MCF 10A (cell line): ENCODE measurements at places on chromosomes 2 and 18. TPM values are rescaled to one million over a fixed set of nuclear protein-coding genes. Genes with fewer than 3 reads are reported as not detected.
A peak's percentile ranks its signal among the peaks of the same experiment; 100 is the strongest.

GRCh38 chr2:140786585-140786984 is 1344.2 kb downstream of the LRP1B start:
- H3K4me3 ChIP-seq, result no peak overlapping the region
- H3K27ac ChIP-seq, result no peak overlapping the region
- DNase-seq, result no peak
- H3K4me1 ChIP-seq, result no peaks in the 10 kb centered on the region
- H3K36me3 ChIP-seq, result no peaks in the 10 kb centered on the region
- peaks cover 45% of the 10 kb centered on the region for H3K27me3 ChIP-seq

GRCh38 chr2:157032017-157032416 is 225.5 kb upstream of the GALNT5 start:
- H3K4me3 ChIP-seq, result no peak overlapping the region
- H3K27me3 ChIP-seq, result no peaks in the 10 kb centered on the region
- peak overlapping the region; percentile 36 for H3K27ac ChIP-seq
- DNase-seq, result peak; percentile 68

DNA sequence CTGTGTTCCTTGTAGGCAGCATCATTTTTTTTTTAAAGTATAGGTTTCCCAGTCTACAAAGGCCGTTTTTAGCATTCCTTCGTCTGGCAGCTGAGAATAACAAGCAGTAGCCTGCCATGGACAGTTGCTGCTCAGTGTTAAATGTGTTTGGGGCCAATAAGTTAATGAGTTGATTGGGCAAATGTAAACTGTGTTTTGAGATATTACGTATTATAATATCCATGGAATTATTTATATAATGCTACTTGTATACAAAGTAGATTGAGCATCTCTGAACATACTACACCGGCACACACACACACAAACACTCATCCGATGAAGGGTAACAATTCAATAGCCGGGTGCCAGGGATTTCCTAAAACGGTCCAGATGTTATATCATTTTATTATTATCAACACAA is 97.2 kb downstream of the IRS1 start:
- H3K27ac ChIP-seq, result no peak overlapping the region
- H3K4me3 ChIP-seq, result no peak overlapping the region
- H3K27me3 ChIP-seq, result no peaks in the 10 kb centered on the region
- H3K4me1 ChIP-seq, result peaks cover 5% of the 10 kb centered on the region

DNA sequence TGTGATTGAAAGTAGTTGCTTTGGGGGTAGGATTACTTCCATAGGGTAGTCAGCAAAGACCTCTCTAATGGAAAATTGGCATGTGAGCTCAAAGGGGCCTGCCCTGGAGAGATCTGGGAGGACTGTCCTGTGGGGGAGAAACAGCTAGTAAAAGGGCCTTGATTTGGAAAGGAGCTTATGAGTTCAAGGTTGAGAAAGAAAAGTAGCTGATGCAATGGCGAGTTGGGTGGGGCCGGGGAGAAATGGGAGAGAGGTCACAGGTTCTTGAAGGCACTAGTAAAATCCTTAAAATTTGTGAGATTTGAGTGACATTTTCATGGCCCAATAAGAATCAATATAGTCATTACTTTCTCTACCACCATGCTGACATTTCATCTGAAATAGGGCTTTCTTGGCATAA is 82.0 kb upstream of the CCDC195 start:
- peak overlapping the region; percentile 5 for H3K27ac ChIP-seq
- peaks cover 5% of the 10 kb centered on the region for H3K4me1 ChIP-seq
- DNase-seq, result peak; percentile 6

DNA sequence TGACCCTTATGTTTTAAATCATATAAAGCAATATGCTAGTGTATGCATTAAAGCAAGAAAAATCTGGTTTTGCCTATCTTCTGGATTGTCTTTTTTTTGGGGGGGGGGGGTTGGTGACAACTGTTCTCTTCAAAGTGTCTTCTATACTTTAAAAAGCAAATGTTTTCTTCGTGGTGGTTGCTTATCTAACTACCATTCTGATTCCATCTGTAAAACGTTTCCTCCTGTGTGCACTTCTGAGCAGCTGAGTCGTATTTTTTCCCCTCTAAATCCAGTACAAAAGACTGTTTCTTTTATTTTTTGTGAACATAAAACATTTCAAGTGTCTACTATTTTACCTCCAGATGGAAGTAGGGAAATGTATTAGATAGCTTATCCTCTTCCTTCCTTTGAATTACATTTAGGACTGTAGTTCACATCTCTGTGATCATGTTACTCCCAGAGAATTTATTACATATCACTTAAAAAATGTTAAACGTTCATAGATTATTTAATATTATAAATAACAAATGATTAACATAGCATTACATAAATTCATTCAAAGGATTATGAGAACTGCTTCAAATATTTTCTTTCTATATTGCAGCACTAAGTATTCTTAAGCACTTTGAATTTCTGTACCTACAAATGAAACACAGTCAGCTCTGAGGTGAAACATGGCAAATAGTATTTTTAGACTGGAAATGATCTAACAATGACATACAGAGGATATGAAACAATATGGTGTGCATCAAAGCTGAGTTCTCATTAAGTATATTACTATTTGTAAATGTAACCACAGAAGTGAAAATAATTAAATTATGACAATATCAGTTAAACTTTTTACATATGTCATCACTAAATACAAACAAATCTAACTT is 56.4 kb downstream of the SCN3A start:
- H3K36me3 ChIP-seq, result no peaks in the 10 kb centered on the region
- peaks cover 68% of the 10 kb centered on the region for H3K27me3 ChIP-seq
- no peak overlapping the region for H3K27ac ChIP-seq

GRCh38 chr18:48787203-48788151 is 163.3 kb downstream of the SMAD7 start:
- H3K27me3 ChIP-seq, result no peaks in the 10 kb centered on the region
- no peak overlapping the region for H3K4me3 ChIP-seq
- no peak overlapping the region for H3K27ac ChIP-seq
- no peaks in the 10 kb centered on the region for H3K4me1 ChIP-seq
- peaks cover 9% of the 10 kb centered on the region for H3K36me3 ChIP-seq
- DNase-seq, result no peak

DNA sequence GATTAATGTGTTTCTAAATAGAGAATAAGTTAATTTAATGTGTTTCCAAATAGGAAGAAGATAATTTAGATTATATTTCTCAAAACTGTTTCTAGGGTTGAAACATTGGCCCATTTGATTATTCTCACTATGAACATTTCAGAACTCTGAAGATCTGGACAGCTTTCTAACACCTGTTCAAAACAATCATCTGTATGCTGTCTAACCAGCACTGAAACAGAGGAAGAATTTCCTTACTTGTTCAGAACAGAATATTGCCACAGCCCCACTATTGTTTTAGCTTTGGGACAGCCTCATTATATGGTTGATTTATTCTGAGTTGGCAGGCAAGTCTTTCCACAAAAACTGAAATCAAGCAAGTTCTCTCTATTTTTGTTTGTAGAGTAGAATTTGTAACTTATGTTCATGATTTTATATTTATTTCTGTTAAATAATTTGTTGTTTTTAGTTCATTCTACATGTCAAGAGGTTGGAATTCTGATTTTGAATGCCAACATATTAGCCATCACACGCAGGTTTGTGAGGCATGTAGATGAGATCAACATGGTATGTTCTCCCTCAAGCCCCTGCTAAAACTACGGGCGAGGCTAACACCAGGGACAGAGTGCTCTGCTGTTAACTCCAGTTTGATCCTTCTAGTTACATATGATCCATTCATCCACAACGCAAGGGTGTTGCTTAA is 11.2 kb downstream of the IL18RAP start:
- no peaks in the 10 kb centered on the region for H3K4me1 ChIP-seq
- H3K27ac ChIP-seq, result no peak overlapping the region
- H3K4me3 ChIP-seq, result no peak overlapping the region
- no peaks in the 10 kb centered on the region for H3K27me3 ChIP-seq

GRCh38 chr2:151649400-151649799 is 84.9 kb downstream of the NEB start:
- no peak for DNase-seq
- no peak overlapping the region for H3K27ac ChIP-seq
- H3K36me3 ChIP-seq, result no peaks in the 10 kb centered on the region
- H3K27me3 ChIP-seq, result no peaks in the 10 kb centered on the region

- H3K27me3 ChIP-seq, result no peaks in the 10 kb centered on the region
- no peaks in the 10 kb centered on the region for H3K36me3 ChIP-seq
- no peak overlapping the region for H3K27ac ChIP-seq
- DNase-seq, result no peak
Measured at GRCh38 chr18:63438181-63438580, 15.9 kb upstream of the VPS4B start.

GRCh38 chr2:145752091-145752806 is 1232.3 kb upstream of the ZEB2 start:
- H3K4me1 ChIP-seq, result peaks cover 30% of the 10 kb centered on the region
- no peaks in the 10 kb centered on the region for H3K36me3 ChIP-seq
- peak overlapping the region; percentile 75 for H3K27ac ChIP-seq
- peak overlapping the region; percentile 20 for H3K4me3 ChIP-seq
- H3K27me3 ChIP-seq, result no peaks in the 10 kb centered on the region

GRCh38 chr18:76874642-76875389 is 52.5 kb downstream of the ZNF236 start:
- peak overlapping the region; percentile 60 for H3K27ac ChIP-seq
- no peak overlapping the region for H3K4me3 ChIP-seq
- H3K4me1 ChIP-seq, result no peaks in the 10 kb centered on the region
- peaks cover 56% of the 10 kb centered on the region for H3K36me3 ChIP-seq
- no peaks in the 10 kb centered on the region for H3K27me3 ChIP-seq

DNA sequence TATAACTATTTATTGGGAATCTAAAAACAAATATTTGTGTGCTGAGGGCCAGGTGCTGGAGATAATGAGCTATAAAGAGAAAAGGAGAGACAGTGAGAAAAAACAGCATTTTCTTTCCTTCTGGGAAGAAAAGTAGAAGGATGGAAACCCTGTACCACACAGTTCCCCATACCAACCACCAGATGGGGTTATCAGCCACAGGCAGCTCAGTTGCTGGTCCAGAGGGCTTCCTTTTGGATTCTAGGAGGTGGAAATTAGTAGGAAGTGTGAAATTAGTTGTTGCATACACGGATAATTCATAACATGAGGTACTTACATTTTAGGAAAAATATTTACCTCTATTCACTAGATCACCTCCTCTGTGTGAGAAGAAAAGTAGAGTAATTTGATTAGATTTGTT is 237.0 kb upstream of the FOSL2 start:
- H3K4me3 ChIP-seq, result no peak overlapping the region
- H3K36me3 ChIP-seq, result peaks cover 20% of the 10 kb centered on the region
- H3K27ac ChIP-seq, result peak overlapping the region; percentile 14
- DNase-seq, result peak; percentile 39
- peaks cover 18% of the 10 kb centered on the region for H3K4me1 ChIP-seq
- no peaks in the 10 kb centered on the region for H3K27me3 ChIP-seq

DNA sequence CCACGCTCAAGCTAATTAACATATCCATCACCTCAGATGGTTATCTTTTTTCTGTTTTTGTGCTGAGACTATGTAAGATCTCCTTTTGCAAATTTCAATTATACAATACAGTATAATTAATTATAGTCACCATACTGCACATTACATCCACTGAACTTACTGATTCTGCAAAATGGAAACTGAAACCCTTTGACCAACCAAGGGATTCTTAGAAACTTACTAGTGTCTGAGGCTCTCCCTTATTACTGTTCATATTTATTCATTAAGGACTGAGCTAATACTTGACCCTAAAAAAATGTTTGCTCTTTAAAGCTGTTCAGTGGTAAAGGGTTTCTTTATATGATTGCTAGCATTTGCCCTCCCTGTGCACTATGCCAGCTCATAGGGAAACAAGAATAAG is 50.7 kb downstream of the ADAM23 start:
- no peaks in the 10 kb centered on the region for H3K4me1 ChIP-seq
- H3K27ac ChIP-seq, result no peak overlapping the region
- no peaks in the 10 kb centered on the region for H3K36me3 ChIP-seq
- no peak overlapping the region for H3K4me3 ChIP-seq
- DNase-seq, result no peak

GRCh38 chr2:46075848-46076247 is 221.4 kb upstream of the EPAS1 start:
- no peak overlapping the region for H3K4me3 ChIP-seq
- DNase-seq, result no peak
- peaks cover 18% of the 10 kb centered on the region for H3K4me1 ChIP-seq
- no peaks in the 10 kb centered on the region for H3K36me3 ChIP-seq
- H3K27me3 ChIP-seq, result no peaks in the 10 kb centered on the region

DNA sequence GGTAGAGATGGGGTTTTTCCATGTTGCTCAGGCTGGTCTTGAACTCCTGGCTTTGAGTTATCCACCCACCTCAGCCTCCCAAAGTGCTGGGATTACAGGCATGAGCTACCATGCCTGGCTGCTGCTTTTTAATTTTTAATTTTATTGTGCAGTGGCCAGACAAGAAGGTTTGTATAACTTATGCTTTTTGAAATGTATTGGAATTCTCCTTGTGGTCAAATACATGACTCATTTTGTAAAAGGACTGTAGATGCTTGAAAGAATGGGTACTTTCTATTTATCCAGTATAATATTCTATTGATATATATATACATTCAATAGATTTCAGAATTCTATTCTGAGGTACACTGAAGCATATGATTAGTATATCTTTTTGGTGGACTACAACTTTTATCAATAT is 82.6 kb upstream of the ST3GAL5 start:
- no peak overlapping the region for H3K4me3 ChIP-seq
- H3K4me1 ChIP-seq, result no peaks in the 10 kb centered on the region
- no peak overlapping the region for H3K27ac ChIP-seq
- H3K36me3 ChIP-seq, result no peaks in the 10 kb centered on the region
- H3K27me3 ChIP-seq, result no peaks in the 10 kb centered on the region

DNA sequence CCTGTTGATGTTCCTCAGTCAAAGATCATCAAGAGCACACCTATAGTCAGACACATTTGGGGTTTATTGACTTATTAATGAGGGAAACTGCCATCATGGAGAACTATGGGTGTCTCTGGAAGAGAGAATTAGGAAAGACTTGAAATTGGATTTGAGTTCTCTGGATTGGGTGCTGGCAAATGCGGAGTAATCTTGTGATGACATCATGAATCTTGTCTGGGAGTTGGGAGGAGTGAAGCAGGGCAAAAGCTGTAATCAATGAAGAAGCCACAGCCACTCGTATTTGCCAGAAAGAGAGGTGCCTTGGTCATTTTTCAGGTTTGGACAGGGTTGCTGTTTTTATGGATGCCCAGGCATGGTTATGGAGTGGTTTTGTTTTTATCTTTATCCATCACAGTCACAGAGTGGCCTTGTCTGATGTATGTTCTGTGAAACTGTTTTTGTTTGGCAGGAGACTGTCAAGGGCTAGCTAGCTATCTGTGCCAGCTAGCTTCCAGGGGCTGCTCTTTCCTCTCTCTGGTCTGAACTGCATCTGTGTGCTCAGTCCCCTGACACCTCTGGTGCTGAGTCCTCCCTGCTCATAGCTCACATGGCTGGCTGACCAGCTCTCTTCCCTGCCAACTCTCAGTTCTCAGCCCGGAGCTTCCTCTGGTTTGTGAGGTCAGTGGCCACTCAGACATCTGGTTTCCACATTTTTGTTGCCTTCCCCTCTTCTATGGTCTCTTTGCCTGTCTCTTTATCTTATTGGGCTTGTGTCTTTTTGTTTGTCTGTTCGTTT is 193.4 kb upstream of the RMP24 start:
- no peak overlapping the region for H3K4me3 ChIP-seq
- no peak for DNase-seq
- H3K27ac ChIP-seq, result no peak overlapping the region
- H3K27me3 ChIP-seq, result peaks cover 39% of the 10 kb centered on the region
- H3K4me1 ChIP-seq, result no peaks in the 10 kb centered on the region

Gene RNF152
- 1.7 and 2.9 TPM in 2 replicates for total RNA-seq

Gene LINC00305
- not detected in 2 replicates for total RNA-seq

Gene ALLC
- total RNA-seq, result not detected in 2 replicates

Gene CFC1
- total RNA-seq, result not detected in 2 replicates

Gene RBKS
- total RNA-seq, result 9.2 and 9.9 TPM in 2 replicates
